ENCODE measurements at places on chromosomes 4 and X. TPM values are rescaled to one million over a fixed set of nuclear protein-coding genes. Genes with fewer than 3 reads are reported as not detected.

DNA sequence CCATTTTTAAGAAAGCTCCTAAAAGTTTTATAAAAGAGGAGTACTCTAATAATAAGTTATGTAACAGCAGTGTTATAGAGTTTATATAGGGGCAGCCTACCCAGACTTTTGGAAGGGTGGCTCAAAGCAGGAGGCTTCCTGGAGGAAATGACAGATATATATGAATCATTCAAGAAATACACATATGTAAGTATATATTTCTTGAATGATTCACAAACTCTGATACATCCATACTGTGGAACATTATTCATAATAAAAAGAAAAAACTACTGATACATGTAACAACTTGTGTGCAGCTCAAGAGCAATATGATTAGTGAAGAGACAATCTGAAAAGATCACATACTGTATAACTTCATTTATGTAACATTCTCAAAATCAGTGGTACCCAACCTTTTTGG is 166.2 kb downstream of the WDFY3 start:
- no peak overlapping the region for H3K27ac ChIP-seq
- H3K4me3 ChIP-seq = no peak overlapping the region
- no peaks in the 10 kb centered on the region for H3K4me1 ChIP-seq
- no peaks in the 10 kb centered on the region for H3K36me3 ChIP-seq
- no peaks in the 10 kb centered on the region for H3K27me3 ChIP-seq
- DNase-seq = no peak

The TMEM154 gene
- total RNA-seq = 2.3 TPM

GRCh38 chr4:73750730-73751129 is 10.4 kb downstream of the CXCL8 start:
- H3K27me3 ChIP-seq = no peaks in the 10 kb centered on the region
- H3K4me3 ChIP-seq = no peak overlapping the region
- no peaks in the 10 kb centered on the region for H3K4me1 ChIP-seq
- DNase-seq = no peak

DNA sequence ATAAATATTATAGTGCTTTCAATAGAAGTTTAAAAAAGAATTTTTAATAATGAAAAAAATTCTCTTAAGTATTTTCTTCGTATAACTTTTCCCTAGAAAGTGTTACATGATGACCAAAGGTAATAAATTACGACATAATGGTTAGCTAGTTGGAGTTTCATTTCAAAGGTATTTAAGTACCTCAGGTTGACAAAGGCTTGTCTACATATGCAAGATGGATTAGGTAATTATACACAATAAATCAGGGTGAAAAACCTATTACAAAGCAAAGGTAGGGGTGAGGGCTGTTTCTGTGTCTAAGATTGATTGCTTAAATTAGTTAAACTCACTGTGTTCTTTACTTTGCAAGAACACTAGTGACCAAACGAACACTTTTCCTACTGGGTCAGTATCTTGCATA is 508.5 kb upstream of the FAT1 start:
- H3K4me1 ChIP-seq = peaks cover 4% of the 10 kb centered on the region
- no peak overlapping the region for H3K4me3 ChIP-seq
- H3K27ac ChIP-seq = no peak overlapping the region
- peaks cover 43% of the 10 kb centered on the region for H3K27me3 ChIP-seq

DNA sequence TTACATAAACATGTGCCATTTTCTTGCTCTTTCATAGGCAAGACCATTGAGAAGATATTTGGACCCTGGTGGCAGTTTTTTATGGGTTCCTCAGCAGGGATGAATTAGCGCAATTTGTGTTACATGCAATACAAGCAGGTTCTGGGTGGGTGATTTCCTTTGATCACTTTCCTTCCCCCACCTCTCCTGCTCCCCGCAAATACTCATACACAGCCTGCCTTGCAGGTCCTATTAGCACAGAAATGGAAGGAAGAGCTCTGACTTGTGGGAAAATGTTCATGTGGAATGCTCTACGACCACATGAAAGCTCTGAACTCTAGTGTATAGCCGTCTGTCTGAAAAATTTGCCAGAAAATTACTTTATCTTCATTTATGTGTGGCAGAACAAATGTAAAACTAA is 361.0 kb upstream of the FAT1 start:
- no peaks in the 10 kb centered on the region for H3K36me3 ChIP-seq
- H3K27ac ChIP-seq = no peak overlapping the region
- DNase-seq = no peak
- no peaks in the 10 kb centered on the region for H3K4me1 ChIP-seq
- H3K27me3 ChIP-seq = peaks cover 91% of the 10 kb centered on the region

DNA sequence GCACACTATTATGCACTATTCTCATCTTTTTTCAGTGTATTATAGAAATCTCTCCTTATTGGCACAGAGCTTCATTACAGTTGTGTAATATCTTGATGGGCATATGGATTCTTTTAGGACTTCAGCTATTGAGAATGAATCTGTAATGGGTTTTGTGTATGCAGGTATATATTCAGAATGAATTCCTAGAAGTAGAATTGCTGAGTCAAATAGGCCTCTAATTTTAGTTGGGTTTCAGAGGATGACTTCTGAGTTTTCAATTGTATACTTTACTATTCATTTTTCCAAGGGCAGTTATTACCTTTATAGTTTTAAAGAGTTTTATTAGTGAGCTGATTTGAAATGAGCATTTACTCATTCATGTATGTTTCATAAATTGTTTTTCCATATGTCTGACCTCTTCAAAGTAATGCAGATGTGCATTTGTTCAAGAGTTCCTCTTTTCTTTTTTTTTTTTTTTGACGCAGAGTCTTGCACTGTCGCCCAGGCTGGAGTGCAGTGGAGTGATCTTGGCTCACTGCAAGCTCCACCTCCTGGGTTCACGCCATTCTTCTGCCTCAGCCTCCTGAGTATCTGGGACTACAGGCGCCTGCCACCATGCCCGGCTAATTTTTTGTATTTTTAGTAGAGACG is 19.5 kb downstream of the CASP6 start:
- peaks cover 9% of the 10 kb centered on the region for H3K4me1 ChIP-seq
- H3K27ac ChIP-seq = no peak overlapping the region
- no peak for DNase-seq
- H3K4me3 ChIP-seq = no peak overlapping the region
- peaks cover 7% of the 10 kb centered on the region for H3K36me3 ChIP-seq

DNA sequence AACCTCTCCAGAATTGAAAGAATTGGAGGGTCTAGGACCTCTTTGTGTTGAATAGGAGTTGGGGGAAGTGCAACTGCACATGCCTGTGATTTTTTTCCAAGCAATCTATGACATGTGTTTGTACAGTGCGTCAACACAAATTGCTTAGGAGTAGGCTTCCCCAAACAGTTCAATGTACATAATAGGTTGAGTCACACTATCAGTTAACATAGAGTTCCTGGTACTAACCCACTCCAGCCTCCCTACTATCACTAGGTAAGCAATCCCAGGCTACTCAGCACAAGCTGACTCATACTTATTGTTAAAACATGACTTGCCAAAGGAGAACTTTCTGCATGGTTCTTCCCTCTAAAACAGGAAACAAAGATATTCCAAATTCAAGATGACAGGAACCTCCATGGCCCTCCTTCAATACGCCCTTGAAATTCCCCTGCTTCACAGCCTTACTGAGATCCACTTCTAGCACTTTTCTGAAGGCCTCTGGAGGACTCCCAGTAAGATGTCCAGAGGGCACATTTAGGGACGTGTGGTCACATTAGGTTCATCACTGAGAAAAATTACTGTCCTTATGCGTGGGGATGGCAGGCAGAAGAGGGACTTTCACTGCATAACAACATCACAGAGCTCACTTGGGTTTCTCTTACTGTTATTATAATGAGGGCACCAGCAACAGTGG is 8.4 kb upstream of the VSIG1 start:
- no peak overlapping the region for H3K27ac ChIP-seq
- H3K4me1 ChIP-seq = no peaks in the 10 kb centered on the region
- DNase-seq = no peak
- H3K36me3 ChIP-seq = no peaks in the 10 kb centered on the region
- H3K4me3 ChIP-seq = no peak overlapping the region
- H3K27me3 ChIP-seq = peaks cover 8% of the 10 kb centered on the region

DNA sequence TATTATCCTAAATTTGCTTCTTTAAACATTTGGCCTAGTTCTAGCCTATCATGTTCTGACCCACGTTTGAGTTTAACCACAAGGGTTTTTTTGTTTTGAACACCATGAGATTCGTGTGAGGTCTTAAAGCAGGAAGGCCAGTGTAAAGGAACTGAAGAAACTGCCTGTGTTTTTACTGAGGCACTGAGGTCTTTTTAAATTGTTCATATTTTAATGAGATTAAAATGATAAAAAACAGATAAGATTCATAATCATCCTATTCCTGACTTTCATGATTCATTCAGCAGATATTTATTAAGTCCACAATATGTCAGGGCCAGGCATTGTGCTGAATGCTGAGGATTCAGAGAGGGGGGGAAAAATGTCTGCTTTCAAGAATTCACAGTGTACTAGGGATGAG is 3.2 kb downstream of the RPS6KA3 start:
- no peaks in the 10 kb centered on the region for H3K36me3 ChIP-seq
- no peak overlapping the region for H3K27ac ChIP-seq
- H3K27me3 ChIP-seq = peaks cover 4% of the 10 kb centered on the region
- H3K4me3 ChIP-seq = no peak overlapping the region
- DNase-seq = no peak
- peaks cover 4% of the 10 kb centered on the region for H3K4me1 ChIP-seq

- no peak overlapping the region for H3K27ac ChIP-seq
- H3K4me3 ChIP-seq = no peak overlapping the region
- DNase-seq = no peak
- H3K27me3 ChIP-seq = peaks cover 58% of the 10 kb centered on the region
- no peaks in the 10 kb centered on the region for H3K4me1 ChIP-seq
Observed at GRCh38 chr4:187814737-187815465, 180.7 kb upstream of the ZFP42 start.

DNA sequence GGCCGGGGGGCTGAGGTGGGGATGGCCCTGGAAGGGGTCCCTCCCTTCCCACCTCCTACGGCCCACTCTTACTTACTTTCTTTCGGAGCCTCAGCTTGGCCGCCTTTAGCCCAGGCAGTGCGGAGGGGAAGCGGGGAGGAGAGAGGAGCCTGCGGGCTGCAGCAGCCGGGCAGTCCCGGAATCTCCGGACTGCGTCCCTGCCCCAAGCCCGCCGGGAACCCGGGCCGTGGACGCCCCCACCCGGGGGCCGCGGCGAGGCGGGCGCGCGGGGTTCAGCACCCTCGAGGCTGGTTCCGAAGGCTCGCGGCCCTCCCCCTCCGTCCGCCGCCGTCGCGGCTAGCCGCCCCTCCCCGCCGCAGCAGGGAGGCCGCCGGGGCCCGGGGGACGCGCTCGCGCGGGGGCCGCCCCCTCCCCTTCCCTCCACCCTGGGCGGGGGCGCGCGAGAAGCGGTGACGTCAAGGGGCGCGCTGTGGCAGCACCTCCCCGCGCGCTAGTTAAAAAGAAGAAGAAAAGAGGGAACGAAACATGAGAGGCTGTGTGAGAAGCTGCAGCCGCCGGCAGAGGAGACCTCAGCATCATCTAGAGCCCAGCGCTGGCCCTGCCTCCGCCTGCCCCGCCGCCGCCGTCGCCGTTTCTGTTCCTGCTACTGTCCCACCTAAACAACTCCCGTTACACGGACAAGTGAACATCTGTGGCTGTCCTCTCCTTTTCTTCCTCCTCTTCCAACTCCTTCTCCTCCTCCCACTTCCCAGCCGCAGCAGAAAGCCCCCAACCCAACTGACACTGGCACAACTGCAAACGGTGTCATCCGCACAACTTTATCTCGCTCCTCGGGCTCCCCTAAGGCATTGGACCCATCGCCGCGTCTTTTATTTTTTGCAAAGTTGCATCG is at the start of gene HHIP:
TSS of gene HHIP (plus strand) at position 526 of the 892 bp plus-strand sequence. CDS start 520 bp downstream, outside the sequence.
- DNase-seq = peak; percentile 64
- peak within 1 kb of the TSS; percentile 46 for H3K4me3 ChIP-seq
- peaks cover 25% of the 10 kb centered on the region for H3K4me1 ChIP-seq
- H3K36me3 ChIP-seq = no peaks in the 10 kb centered on the region
- H3K27me3 ChIP-seq = peaks cover 37% of the 10 kb centered on the region

- H3K4me1 ChIP-seq = no peaks in the 10 kb centered on the region
- no peak overlapping the region for H3K27ac ChIP-seq
- H3K27me3 ChIP-seq = no peaks in the 10 kb centered on the region
- no peak overlapping the region for H3K4me3 ChIP-seq
- no peaks in the 10 kb centered on the region for H3K36me3 ChIP-seq
Observed at GRCh38 chrX:66074920-66075879, 35.3 kb upstream of the VSIG4 start.

GRCh38 chr4:113759696-113760093 is 1.8 kb downstream of the CAMK2D start:
- no peaks in the 10 kb centered on the region for H3K36me3 ChIP-seq
- H3K27ac ChIP-seq = no peak overlapping the region
- no peak for DNase-seq
- peak overlapping the region; percentile 84 for H3K4me3 ChIP-seq
- H3K27me3 ChIP-seq = no peaks in the 10 kb centered on the region
- H3K4me1 ChIP-seq = peaks cover 46% of the 10 kb centered on the region

GRCh38 chrX:119738742-119739141 is 19.6 kb upstream of the SOWAHD start:
- H3K27me3 ChIP-seq = no peaks in the 10 kb centered on the region
- no peak overlapping the region for H3K27ac ChIP-seq
- H3K4me1 ChIP-seq = peaks cover 3% of the 10 kb centered on the region
- no peaks in the 10 kb centered on the region for H3K36me3 ChIP-seq
- no peak for DNase-seq
- H3K4me3 ChIP-seq = no peak overlapping the region

GRCh38 chr4:148152868-148153625 is 289.2 kb downstream of the NR3C2 start:
- no peak overlapping the region for H3K27ac ChIP-seq
- H3K27me3 ChIP-seq = no peaks in the 10 kb centered on the region
- H3K36me3 ChIP-seq = no peaks in the 10 kb centered on the region

DNA sequence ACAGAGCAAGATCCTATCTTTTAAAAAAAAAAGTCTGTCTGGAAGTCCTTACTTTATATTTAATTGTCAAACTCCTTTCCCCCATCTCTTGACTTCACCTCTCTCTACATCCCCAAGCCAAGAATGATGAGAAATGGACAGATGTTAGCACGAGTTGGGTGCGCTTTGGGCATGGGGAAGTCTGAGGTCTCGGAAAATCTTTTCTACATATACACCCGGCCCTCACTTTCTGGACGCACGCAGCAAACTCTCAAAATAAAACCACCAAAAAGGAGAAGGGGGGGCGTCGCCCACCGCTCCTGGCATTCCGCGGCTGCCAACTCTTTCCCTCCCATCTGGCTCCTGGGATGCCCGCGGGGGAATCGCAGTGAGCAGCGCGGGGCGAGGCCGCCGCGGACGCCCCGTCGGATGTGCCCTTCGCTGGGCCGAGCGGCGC is 756 bp downstream of the IGFBP7 start:
- H3K4me1 ChIP-seq = no peaks in the 10 kb centered on the region
- no peak for DNase-seq
- H3K4me3 ChIP-seq = no peak overlapping the region
- peaks cover 46% of the 10 kb centered on the region for H3K27me3 ChIP-seq
- no peak overlapping the region for H3K27ac ChIP-seq

The SLITRK4 gene
- total RNA-seq = not detected

- H3K4me3 ChIP-seq = no peak overlapping the region
- no peak for DNase-seq
- H3K36me3 ChIP-seq = no peaks in the 10 kb centered on the region
- no peaks in the 10 kb centered on the region for H3K27me3 ChIP-seq
Observed at GRCh38 chr4:137853424-137853823, 321.1 kb upstream of the PCDH18 start.
